NCI-H146 (cell line): ENCODE measurements at places on chromosomes 6 and 20.
A peak's percentile ranks its signal among the peaks of the same experiment; 100 is the strongest.

- no peak for DNase-seq
Observed at GRCh38 chr6:98942263-98942803, 5.4 kb downstream of the FBXL4 start.

- DNase-seq = no peak
Observed at GRCh38 chr6:158165919-158166416, 2.1 kb downstream of the SERAC1 start.

DNA sequence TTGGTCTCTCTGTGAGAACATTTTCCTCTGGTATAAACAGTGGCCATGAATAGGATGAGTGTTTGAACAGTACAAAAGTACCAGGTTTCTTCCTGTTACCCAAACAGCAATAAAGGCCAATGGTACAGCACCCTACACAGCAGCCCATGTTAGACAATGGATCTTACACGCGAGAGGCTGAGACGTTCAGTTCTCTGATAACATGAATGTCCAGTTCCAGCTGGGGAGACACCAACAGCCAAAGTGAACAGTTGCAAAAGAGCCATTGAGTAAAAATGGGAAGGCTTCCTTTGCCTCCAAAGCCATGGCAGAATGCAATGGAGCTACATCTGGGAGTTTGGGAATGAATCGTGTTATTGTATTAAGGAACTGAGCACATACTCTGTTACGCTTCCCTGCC, 246.8 kb upstream of the SGK1 start:
- peak; percentile 98 for DNase-seq

DNA sequence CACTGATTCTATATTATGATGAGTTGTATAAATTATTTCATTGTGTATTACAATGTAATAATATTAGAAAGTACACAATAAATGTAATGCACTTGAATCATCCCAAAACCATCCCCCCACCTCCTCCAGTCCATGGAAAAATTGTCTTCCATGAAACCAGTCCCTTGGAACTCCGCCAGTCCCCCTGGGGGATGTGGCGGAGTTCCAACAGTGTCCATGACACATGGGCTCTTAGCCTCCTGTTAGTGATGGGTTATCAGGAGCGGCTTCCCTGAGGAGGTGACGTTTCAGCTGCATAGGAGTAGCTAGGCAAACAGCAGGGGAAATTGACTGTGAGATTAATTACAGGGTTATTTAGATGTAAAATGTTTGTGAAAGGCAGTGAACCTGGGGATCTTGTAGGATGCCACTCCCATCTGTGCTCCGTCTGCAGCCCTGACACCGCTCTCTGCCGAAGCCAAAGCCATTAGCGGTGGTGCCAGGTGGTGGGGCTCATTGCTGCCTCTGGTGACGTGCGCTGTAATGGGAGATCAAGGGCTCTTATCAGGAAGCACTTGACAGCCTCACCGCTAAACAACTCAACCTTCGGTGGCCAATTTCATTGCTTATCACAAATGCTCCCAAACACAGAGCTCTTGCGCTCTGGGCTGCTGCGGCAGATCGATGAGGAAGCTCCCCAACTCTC, 81.6 kb upstream of the MC3R start:
- no peak for DNase-seq

DNA sequence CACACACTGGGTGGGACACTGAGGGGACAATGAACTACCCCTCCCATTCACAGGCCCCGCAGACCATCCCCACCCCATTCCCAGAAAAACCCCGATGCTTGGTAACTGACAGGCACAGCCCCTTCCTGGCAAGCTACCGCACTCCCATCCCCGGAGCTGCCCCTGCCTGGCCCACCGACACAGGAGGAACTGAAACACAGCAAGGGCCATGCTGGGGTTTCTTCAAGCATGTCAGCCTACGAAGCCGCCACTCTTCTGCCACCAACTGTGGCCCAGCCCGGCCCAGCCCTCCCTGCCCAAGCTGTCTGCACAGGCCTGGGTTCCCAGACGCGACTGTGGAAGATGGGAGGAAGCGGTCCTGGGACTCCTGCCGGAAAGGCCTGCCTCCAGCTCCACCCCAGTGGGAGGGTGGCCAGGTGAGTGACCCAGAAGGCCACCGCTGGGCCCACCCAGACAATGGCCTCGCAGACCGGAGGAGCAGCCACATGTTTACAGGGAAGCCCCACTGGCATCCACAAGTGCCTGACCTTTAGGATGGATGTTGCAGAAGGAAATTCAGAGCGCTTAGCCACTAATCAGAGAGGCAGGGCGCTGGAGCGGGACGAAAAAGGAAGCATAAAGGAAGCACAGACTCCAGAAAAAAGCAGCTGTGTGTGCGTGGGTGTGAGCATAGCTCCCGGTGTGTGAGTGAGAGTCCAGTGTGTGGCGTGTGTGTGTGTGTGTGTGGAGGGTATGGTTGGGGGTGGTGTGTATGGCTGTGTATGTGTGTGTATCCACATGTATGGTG, 91.6 kb downstream of the PRND start:
- DNase-seq = no peak

DNA sequence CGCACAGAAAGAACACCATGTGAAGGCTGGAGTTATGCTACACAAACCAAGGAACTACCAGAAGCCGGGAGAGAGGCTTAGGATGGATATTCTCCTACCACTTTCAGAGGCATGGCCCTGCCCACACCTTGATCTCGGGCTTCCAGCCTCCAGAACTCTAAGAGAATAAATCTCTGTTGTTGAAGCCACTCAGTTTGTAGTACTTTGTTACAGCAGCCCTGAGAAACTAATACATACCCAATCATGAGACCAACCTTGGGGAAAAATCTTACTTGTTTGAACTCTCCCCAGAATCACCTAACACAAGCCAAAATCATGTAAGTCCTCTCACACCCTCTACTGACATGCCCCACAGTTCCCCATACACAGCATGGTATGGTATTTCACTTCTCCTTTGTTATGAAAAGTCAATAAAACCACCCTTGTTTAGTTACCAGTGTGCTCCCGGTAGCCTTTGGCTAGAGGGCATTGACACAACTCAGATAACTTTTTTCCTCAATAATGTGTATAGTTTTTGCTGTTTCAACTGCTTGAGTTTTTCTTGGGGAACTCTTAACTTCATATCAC, 40.7 kb upstream of the SLC2A12 start:
- DNase-seq = peak; percentile 83

DNA sequence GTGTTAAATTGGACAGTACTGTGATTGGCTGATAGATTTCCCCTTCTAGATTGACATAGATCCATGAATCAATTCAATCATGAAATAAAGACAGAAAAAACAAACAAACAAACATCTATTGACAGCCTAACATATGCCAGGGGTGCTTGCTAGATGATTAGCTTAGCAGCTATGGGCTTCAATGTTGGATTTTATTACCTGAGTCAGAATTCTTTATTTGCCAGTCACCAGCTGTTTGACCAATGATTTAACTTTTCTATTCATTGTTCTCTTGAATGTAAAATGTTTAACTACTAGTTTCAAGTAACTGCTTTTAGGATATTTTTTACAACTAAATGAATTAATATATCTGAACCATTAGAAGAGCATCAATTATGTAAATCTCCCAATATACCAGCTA, 901.3 kb upstream of the CITED2 start:
- DNase-seq = no peak

GRCh38 chr20:43832961-43833360, 81.7 kb upstream of the TOX2 start:
- DNase-seq = no peak

- no peak for DNase-seq
Observed at GRCh38 chr20:61913423-61914225, 152.1 kb downstream of the TAF4 start.

DNA sequence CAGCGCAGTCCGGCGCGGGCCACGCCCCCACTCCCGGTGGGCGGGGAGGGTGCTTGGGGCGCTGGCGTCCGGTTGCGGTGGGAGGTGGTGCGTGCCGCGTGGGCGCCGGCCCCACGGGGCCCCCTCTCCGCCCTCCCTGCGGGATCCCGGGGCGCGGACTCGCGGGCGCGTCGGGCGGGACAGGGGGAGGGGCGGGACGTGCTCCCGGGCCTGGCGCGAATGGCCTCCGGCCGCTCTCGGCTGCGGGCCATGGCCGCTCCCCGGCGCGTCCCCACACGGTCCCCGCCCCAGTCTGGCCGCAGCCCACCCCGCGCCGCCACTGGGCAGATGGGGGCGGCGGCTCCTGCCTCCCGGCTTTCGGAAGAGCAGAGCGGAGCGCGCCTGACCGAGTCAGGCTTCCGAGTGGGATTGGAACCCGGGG, 771 bp upstream of the PPP1R3G start:
- peak; percentile 42 for DNase-seq

- DNase-seq = peak; percentile 36
Observed at GRCh38 chr6:168333039-168333438, 13.5 kb upstream of the DACT2 start.

DNA sequence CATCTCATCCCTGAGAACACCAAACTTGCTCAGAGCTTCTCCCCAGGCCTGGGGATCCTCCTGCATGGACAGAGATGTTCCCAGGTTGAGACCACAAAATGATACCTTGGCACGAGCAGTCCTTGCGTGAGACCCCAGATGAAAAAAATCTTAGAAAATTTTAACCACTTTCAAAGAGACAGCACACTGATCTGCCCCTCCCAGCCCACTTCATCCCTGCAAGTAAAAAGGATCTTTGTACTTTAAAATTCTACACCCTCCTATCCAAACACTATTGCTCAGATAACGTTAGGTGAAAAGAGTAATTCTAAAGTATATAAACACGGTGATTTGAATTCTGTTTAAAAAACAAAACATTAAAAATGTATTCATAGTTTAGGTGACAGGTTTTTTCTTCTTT, 98.5 kb downstream of the SLC23A2 start:
- no peak for DNase-seq

GRCh38 chr6:6556738-6557503, 31.6 kb upstream of the LY86 start:
- DNase-seq = peak; percentile 11

- no peak for DNase-seq
Observed at GRCh38 chr20:33408716-33409654, 7.7 kb upstream of the CDK5RAP1 start.
